Stimulated activated CD4-positive, alpha-beta T cell treated with anti-CD3 and anti-CD28 coated beads, Interleukin-1b, Interleukin-23, amount 100 ng/mL, for 1 hour (primary cell): ENCODE measurements at places on chromosomes 4 and X.
A peak's percentile ranks its signal among the peaks of the same experiment; 100 is the strongest.

- no peak for DNase-seq
Observed at GRCh38 chr4:145887241-145887991, 51.2 kb downstream of the ZNF827 start.

DNA sequence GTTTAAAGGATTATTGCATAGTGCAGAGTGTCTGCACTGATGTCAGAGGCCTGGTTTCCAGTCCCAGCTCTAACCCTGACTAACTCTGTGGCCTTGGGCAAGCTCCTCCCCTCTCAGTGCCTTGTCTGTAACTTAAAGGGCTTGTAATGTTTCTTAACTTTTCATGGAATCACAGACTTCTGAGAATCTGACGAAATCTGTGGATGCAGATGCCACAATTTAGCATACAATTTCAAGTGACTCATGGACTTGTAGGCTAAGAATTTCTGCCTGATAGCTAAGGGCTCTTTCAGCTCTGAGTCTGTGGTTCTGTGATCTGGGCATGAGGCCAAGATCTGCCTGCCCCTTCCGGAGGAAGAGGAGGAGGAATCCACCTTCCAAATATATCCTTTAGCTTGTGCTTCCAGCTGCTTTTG, 236.9 kb downstream of the AR start:
- no peak for DNase-seq

DNA sequence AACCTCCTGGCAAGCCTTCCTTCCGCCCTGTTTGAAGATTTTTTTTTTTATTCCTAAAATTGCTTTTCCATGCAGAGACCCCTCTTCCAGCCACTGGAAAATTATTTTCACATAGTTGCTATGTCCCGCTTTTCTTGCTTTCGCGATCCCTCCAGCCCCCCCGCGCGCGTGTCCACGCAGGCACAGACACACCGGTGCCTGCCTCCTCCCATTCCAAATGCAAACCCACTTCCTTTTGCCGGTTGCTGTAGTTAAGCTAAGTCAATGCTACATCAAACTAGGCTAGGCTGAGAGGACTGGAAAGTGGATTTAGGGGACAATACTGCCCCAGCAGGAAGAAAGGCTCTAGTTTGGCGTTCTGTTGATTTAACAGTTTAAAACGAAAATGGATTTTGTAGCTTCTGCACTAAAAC, 111.0 kb downstream of the DHX15 start:
- DNase-seq: no peak

- no peak for DNase-seq
Observed at GRCh38 chr4:1534876-1535526, 128.8 kb upstream of the NKX1-1 start.

DNA sequence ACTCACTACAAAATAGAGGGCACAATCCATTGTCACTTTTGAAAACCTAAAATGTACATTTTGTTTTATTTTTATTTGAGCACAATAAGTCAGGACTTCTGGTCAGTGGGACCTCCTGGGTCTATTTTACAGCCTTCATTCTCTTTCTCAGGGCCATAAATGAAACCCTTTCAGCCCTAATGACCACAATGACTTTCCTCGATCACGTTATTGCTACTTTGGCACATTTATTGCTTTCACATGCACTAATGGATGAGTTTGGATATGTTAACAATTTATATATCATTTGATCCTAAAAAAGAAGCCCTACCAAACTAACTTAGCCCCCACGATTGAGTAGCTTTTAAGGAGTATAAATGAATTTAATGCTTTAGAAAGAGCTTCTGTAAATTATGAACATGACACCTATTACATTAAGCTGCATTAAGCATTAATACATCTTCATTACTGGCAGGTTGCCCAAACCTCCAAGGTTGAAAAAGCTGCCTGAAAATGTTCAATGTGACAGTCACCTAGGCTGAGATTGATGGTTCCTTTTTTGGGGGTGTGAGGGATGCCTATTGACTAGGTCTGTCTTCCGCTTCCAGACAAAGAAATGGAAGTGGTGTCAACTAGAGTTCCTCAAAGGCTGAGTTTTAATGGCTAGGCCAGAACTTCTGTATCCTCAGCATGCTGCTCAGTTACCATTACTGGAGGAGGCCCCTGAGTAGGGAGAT, 296.4 kb downstream of the GPAT3 start:
- DNase-seq: no peak

GRCh38 chr4:572594-572993, 3.5 kb downstream of the TMEM271 start:
- no peak for DNase-seq

- DNase-seq: no peak
Observed at GRCh38 chr4:185040523-185040922, 22.2 kb downstream of the HELT start.

DNA sequence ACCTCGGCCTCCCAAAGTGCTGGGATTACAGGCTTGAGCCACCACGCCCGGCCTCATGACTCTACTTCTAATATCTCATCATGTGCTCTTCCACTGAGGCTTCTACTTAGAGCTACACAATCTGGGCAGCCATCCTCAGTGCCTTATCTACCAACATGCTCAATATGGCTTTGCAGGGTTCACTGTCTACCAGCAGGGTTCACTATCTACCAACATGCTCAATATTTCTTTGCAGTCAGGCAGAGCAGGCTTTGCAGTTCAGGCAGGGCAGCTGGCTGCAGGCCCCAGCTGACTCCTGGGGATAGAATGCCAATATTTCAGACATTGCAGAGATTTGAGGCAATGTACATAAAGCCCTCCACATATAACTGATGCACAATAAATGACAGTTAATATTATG, 47.5 kb downstream of the PKD2 start:
- DNase-seq: no peak

DNA sequence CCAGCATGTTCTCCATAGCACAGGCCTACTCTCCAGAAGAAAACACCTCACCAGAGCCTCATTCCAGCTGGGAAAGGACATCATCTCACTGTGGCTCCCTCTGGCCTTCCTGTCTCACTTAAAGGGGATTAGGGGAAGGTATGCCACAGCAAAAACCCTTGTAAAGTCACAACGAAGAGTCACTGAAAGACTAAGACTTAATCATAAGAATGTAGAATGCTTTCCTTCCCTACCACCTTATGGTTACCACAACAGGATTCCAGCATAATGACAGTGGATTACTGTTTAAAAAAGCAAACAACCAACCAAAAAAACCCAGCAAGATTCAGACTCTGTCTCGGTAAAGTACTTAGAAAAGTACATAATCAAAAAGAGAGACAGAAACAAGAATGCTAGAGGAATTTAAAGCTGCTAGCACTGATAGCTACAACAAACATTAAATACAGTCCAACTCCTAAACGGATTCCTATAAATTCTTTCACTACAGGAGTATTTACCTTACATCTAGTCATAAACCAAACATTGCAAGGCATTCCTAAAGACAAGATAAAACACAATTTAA, 75.1 kb downstream of the BANK1 start:
- no peak for DNase-seq

DNA sequence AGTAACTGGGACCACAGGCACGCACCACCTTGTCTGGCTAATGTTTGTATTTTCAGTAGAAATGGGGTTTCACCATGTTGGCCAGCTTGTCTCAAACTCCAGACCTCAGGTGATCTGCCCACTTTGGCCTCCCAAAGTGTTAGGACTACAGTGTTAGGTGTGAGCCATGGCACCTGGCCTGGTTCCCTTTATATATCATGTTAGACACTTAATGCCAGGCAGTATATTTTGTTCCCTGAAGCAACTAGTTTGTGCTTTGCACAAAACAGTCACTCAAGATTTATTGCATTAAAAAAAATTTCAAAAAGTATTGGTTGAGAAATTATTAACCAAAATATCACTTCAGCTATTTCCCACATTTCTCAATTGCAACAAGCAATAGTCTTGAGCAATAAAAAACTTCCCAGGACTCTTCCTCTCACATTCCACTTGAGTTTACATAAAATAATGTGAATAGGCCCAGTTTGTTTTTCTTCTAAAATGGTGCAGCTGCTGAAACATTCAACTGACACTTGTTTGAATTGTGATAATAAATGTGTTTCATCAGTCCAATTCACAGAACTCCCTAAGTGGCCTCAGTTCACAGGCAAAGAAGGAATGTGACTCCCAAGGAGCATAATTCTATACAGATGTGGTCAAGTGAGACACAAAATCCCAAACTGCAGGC, 22.7 kb downstream of the CXCL1 start:
- DNase-seq: no peak

DNA sequence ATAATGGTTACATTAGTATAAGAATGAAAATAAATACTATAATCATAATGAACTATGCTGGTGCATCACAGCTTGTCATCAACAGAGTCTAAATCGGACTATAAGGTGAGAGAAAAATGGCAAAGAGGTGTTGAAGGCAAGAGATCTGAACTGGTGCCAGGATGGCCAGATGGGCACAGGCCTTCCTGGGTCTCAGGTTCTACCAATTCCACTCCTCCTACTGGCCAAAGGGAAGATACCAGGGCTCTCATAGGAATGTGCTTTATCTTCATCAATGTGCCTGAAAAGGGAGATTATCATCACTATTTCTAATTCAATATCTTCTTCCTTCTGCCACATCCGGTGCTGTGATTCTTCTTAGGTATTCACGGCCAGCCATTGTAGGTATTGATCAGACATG, 107.6 kb downstream of the GASK1B start:
- DNase-seq: no peak

GRCh38 chrX:17298564-17298963, 76.4 kb upstream of the NHS start:
- DNase-seq: no peak

GRCh38 chr4:721261-722168, 15.9 kb downstream of the PCGF3 start:
- no peak for DNase-seq

DNA sequence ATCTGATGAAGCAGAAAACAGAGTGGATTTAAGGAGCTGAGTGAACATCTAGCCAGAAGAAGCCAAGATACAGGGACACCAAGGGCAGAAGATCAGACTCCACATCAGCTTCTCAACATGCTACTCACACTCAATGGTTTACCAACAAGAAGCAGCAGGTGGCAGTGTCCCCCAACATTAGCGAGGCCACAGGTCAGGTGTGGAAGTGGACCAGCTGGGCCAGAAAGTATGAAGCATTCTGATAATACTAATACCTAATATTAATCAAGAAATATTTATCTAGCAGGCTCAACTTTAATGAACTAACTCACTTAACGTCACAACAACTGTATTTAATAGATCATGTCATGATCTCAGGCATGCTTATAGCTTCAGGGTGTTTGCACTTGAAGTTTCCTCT, 73.4 kb upstream of the TTC29 start:
- DNase-seq: peak; percentile 5

- DNase-seq: no peak
Observed at GRCh38 chrX:154043003-154043763, 23.5 kb upstream of the IRAK1 start.

GRCh38 chr4:82124932-82125786, 248.6 kb downstream of the HNRNPD start:
- DNase-seq: no peak

GRCh38 chr4:82123934-82124333, 249.9 kb downstream of the HNRNPD start:
- DNase-seq: no peak

GRCh38 chr4:150150629-150151062, 72.4 kb downstream of the DCLK2 start:
- no peak for DNase-seq

- no peak for DNase-seq
Observed at GRCh38 chr4:83115000-83115399, 471 bp upstream of the PLAC8 start.

GRCh38 chrX:643241-643595, 12.6 kb downstream of the SHOX start:
- no peak for DNase-seq

- DNase-seq: no peak
Observed at GRCh38 chr4:65343342-65343741, 326.9 kb downstream of the EPHA5 start.

DNA sequence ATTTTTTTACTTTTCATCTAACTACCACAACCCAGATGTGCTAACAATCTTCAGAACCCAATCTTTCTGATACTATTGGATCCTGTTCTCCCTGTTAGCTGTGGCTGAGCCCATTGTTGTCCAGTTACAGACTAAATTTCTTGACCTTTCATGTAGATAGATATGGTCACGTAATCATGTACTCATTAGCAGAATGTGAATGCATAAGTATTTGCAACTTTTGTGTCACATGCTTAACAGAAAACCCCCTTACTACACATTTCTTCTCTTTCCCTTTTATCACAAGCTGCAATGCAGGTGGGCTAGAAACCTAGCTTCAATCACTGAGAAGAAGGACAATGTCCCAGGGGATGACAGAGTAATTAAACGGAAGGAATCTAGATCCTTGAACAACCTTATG, 13.1 kb upstream of the FAM13A start:
- DNase-seq: no peak

DNA sequence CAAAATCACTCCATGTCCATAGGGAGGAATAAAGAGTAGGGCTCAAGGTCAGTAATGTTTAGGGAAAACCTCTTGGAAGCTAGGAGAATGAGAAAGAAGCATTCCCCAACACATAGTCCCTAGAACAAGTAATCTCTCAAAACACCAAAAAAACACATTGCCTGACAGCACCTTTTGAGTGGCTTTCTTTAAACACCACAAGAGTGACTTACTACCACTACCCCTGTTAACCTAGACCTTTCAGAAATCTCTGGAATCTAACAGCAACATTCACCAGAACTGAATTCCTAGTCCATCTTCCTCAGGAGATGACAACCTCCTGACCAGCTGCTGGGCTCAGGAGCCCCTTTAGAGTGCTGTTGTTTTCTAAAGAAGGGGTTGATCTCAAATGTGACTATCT, 142.2 kb downstream of the SOWAHB start:
- no peak for DNase-seq

DNA sequence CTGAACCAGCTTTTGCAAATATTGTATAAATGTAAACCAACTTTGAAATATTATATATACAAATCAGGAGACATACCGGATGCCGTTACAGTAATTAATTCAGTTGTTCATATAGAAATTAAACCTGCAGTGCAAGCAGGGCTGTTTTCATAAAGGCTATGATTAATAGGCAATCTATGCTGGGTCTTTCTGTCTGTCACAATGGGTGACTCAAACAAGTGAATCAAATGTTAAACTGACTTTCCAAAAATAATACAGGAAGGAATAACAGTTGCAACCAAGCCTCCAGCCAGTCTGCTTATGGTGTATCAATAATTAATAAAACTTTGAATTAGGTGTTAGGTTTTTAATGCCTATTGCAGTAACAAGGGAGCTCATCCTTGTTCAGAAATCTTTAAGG, 43.9 kb downstream of the GABRB1 start:
- no peak for DNase-seq

DNA sequence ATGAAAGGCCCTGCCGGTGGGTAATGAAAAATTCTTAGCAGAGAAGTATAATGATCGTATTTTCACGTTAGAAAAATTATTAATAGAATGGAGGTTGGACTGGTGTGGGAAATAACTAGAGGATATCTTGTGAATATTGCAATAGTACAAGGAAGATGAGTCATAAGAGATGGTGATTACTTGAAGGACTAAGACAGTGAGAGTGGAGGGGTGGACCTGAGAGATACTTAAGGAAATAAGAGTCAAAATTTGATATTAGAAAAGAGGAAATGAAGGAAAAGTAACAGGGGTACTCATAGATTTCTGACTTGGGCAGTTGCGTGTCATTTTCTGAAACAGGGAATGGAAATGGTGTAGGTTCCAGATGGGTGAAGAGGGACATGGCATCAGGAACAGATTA, 1.7 kb upstream of the USP53 start:
- no peak for DNase-seq
